Breast epithelium (tissue), 4 donors: ENCODE measurements at places on chromosomes 16 and 17. TPM values are rescaled to one million over a fixed set of nuclear protein-coding genes. Genes with fewer than 3 reads are reported as not detected.

- no peak for DNase-seq
These were observed 54.4 kb upstream of the PABPN1L start for GRCh38 chr16:88920618-88921590.

GRCh38 chr16:15954814-15955151, 5.4 kb downstream of the ABCC1 start:
- DNase-seq = no peak

DNA sequence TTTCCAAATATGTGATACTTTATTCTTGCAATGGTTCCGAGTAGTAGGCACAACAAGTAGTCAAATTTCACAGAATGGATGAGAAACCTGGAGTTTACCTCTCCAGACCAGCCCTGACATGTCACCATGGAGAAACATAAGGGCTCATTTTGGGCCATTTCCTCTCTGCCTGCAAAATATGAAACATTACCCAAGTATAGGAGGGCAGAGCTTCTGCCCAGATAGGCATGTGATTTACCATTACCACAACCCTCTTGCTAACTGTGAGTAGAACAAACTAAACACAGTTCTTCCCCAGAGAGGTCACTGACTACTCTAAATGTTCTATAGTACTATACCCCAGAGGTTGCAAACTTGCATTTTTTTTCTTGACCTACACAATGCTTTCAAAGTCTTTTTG, 15.7 kb upstream of the KPNB1 start:
- DNase-seq = no peak

DNA sequence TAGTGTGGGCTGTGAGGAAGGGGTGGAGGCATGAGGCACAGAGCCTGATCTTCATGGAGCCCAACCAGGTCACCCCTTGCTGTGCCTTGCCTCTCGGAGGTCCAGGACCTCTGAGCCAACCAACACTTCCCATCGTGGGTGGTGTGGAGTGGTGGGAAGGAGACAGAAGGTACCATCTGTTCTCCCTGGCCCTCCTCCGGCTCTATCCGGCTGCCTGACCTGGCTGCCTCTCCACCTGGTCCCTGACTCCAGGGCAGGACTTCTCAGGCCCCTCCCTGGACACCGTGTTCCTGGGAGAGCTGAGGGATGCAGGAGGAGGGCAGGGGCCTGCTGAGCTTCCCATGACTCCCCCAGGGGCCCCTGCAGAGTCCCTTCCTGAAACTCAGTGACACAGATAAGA, 3.9 kb downstream of the PDK2 start:
- no peak for DNase-seq

DNAJC7 gene
- total RNA-seq = 69.7 TPM
